Bronchial smooth muscle cell (primary cell): ENCODE measurements at places on chromosomes 16 and 17. TPM values are rescaled to one million over a fixed set of nuclear protein-coding genes. Genes with fewer than 3 reads are reported as not detected.

The DNAI2 gene
- not detected in 2 replicates for total RNA-seq

The SRSF2 gene
- 91.3 and 148 TPM in 2 replicates for total RNA-seq

The DNAH2 gene
- total RNA-seq, result under 0.01 and 0.16 TPM in 2 replicates

The RNF222 gene
- total RNA-seq, result not detected in 2 replicates

The NDRG4 gene
- 5.6 and 20.0 TPM in 2 replicates for total RNA-seq

The CHST5 gene
- total RNA-seq, result not detected in 2 replicates

The PRCD gene
- total RNA-seq, result 8.0 and 11.2 TPM in 2 replicates

The CNTNAP4 gene
- 0.16 TPM in 1 of 2 replicates, not detected in the other for total RNA-seq

The ADAP2 gene
- 1.3 and 2.8 TPM in 2 replicates for total RNA-seq

The TP53TG3 gene
- total RNA-seq, result 0.52 TPM in 1 of 2 replicates, not detected in the other

The RRAD gene
- 9.8 and 11.7 TPM in 2 replicates for total RNA-seq

The DOC2B gene
- total RNA-seq, result under 0.01 TPM in 1 of 2 replicates, not detected in the other

The RAB11FIP4 gene
- 0.16 and 3.6 TPM in 2 replicates for total RNA-seq

The AIPL1 gene
- total RNA-seq, result not detected in 2 replicates

The TBC1D3B gene
- total RNA-seq, result 2.6 and 3.2 TPM in 2 replicates

The KIF2B gene
- not detected in 2 replicates for total RNA-seq

The CDH3 gene
- total RNA-seq, result 0.16 and 1.3 TPM in 2 replicates

The SDK2 gene
- total RNA-seq, result under 0.01 TPM in 2 replicates

The TNS4 gene
- not detected in 2 replicates for total RNA-seq
